ENCODE measurements at places on chromosomes 3 and 15.
A peak's percentile ranks its signal among the peaks of the same experiment; 100 is the strongest.

- DNase-seq, result no peak
Observed at GRCh38 chr15:74173380-74174218, at the start of gene ISLR. Gene ISLR, plus strand, starts transcription at chr15:74173710. Its CDS starts 1,149 bp downstream, at chr15:74174859.

DNA sequence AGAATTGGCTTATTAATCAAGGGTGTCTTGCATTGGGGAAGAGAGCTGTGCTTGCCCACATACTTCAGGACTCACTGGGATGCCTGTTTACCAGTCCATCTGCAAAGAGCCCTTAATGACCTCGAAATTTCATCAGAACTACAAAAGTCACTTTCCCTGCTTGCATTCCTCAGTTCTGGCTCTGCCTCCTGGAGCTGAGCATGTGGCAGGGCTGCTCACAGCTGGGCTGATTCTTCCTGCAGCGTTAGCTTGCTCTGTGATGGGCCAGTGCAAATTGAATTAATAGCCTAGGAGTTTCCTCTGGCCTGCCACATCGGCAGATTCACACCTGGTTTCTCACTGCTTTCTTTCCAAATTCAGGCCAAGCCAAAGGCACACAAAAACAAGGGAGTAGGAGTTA lies 108.9 kb downstream of the DUT start:
- DNase-seq, result no peak

- DNase-seq, result no peak
Observed at GRCh38 chr3:40763807-40764206, 239.0 kb downstream of the ZNF621 start.

- DNase-seq, result no peak
Observed at GRCh38 chr3:142115867-142116668, 33.3 kb downstream of the TFDP2 start.

DNA sequence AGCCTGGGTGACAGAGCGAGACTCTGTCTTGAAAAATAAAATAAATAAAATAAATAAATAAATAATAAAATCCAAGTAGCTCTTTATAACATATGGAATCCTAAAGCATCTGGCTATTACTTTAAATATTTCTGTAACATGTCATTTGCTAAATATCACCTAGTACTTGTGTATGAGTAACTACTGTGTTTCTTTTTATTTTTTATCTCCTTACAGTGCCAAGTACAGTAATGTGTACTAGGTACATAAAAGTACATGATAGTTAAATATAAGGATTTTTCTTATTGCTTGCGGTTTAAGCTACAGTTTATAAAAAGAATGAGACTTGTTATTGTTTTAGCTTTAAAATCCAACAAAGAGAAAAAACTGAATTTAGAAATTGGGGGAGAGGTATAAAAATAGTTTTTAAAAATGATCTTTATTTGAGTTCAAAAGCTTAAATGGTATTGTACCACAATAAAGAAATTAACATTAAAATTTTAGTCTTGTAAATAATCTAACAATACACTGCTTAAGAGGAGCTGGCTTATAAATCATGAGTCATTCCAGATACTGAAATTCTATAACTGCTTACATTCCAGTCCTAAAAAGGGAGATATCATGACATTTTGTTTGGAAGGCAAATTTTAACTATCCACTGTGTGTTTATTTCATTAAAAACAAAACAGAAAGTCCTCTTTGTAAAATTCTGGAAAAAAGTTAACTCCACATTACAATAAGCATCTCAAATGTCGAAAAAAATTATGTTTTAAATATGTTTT lies 73.1 kb downstream of the FGF7 start:
- no peak for DNase-seq

DNA sequence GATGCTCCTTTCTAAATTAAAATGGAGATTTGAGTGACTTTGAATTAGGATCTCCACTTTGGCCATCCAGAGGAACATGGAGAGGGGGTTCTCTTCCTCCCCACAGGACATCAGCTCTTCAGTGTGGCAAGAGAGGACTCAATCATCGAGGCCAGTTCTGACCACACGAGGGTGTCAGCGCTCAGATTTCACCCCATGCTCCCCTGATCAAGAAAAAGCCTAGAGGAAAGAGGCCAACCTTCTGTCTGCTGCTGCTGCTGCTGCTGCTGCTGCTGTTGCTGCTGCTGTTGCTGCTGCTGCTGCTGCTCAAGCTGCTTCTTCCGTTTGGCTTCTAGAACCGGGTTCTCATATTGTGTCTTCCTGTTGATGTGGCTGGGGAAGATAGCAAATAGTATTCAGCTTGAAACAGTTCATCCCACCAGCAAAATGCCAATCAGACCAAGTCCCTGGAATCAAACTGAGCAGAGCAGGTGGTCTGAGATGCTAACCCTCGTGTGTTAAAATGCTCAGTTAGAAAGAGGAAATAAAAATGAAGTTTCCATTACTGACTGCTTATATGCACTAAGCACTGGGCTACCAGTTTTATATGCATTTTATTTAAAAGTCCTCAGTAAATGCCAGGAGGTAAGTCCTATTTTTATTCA lies 599.0 kb downstream of the MAGI1 start:
- no peak for DNase-seq

DNA sequence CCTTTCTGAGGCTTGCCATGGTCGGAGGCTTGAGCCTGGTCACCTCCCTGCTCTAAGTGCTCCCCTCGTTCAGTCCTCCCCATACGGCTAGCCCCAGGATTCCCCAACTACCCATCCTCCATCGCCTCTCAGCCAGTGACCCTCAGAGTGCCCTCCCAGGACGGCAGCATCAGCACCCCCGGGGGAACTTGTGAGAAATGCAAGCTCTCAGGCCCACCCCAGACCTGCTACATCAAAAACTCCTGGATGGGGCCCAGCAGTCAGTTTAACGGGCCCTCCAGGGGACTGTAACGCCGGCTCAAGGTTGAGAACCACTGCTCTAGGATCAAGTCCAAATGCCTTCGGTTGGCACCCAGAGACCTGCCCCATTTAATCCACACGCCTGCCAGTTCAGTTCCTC lies 6.9 kb downstream of the ADAMTS17 start:
- DNase-seq, result no peak

- DNase-seq, result no peak
Observed at GRCh38 chr3:99658274-99658673, 19.9 kb downstream of the COL8A1 start.

DNA sequence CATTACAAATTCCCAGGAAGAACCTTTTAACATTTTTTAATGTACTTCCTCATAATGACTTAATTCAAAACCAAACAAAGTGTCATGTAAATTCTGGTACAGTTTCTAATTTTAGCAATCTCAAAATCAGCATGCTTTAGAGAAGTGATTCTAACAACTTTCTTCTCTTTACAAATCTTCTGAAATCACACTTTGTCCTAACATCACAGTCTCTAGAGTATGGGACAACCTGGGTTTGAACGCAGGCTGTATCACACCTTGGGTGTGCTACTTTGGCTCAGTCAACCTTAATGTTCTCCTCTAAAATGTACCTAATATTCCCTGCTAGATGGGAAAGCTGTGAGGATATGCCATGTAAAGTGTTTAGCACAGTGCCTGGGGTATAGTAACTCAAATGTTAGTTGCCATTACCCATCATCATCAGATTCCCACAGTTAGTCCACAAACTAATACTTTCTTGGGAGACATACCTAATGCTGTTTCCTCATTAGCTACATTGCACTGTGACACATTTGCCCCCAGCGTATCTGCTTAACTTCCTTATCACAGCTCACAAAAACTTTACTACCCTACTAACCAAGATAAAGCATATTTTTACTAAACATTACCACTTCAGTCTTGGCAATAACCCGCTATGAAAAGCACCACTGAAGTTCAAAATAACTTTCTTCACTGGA lies 3.1 kb downstream of the TSPAN3 start:
- no peak for DNase-seq

DNA sequence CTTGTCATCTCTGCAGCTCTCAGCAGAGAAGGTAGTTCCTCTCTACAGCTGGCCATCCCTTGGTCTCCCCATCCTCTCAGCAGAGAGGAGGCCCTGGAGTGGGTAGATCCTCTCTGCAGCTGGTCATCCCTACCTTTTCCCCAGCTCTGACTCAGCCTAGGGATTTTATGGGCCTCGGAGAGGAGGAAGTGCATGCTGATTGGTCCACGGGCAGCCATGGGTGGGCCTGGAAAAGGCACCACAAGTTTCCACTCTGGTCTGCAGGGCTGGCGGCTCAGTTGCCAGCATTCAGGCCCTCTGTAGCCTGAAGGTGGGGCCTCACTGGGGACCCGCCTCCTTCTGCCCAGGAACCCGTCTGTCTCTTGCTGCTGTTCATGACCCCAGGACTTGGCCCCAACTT lies 36.9 kb downstream of the NR1D2 start:
- DNase-seq, result no peak

GRCh38 chr3:108076564-108076963 lies 14.3 kb downstream of the CD47 start:
- DNase-seq, result no peak

DNA sequence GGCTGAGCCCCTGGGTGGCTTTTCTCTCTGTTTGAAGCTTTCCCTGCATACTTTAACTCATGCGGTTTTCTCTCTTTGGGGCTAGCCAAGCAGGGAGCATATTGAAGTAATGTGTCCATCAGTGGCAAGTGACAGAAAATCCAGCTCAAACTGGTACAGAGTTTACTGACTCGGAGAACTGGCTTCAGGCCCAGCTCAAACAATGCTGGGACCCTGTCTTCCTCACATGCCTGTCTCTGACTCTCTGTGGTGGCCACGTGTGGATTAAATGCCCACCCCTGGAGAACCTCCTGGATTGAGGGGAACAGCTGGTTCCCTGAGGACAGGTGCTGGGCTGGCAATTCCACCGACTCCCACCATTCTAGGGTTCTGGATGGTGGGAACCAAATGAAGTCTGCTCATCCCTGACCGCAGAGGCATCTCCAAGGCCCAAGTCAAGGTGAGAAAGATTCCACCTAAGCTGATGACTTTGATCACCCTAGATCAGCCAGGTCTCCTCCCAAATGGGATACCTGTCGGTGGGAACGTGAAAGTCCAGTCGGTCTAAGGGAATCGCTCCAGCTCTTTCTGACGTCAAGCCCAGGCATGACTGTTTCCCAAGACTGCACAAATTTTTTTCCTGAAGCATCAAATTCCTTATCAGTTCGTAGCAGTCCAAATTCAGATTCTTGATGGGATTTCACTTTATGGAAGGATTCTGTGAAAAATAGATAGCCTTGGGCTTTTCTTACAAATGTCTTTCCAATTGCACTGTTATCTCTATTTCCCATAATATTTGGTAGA lies 16.3 kb upstream of the HDAC11 start:
- DNase-seq, result no peak

DNA sequence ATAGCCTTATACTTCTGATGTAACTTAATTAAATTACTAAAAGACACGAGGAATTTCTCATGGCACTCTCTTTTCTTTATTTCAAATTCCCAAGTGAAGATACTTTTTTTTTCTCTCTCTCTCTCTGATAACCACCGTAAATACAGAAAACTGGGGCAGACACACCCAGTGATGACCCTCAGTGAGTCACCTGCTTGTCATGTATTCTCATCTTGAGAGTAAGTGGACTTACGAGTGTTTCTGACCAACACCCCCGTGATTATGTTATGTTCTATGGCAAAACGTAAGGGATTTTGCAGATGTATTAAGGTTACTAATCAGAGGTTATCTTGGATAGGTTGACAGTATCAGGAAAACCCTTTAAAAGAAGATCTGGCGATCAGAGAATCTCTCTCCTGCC lies 348.8 kb upstream of the ZNF717 start:
- DNase-seq, result no peak

DNA sequence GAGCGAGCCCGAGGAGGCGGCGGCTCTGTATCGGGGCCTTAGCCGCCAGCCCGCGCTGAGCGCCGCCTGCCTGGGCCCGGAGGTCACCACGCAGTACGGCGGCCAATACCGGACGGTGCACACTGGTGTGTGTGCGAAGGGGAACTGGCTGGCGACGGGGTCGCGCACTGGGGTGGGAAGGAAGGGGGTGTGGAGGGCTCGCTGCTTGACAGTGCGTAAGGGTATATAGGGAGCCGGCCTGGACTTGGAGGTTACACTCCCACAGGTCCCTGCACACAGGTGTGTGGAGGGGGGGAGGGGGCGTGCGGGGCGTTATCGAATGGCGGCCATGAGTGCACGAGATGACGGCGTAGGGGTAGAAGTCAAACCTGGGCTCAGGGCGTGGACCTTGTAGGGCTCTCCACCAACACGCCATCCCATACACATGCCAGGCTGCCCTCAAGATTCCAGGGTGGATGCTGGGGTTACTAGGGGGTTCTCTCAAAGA lies 389 bp downstream of the APEH start:
- DNase-seq, result no peak

- no peak for DNase-seq
Observed at GRCh38 chr15:45759936-45760335, 125.1 kb downstream of the SQOR start.

GRCh38 chr3:17802950-17803349 lies 60.5 kb upstream of the TBC1D5 start:
- DNase-seq, result no peak

GRCh38 chr15:26537663-26538062 lies 235.2 kb downstream of the GABRB3 start:
- DNase-seq, result no peak

GRCh38 chr3:43638594-43639447 lies 17.0 kb upstream of the ANO10 start:
- DNase-seq, result peak; percentile 44

- no peak for DNase-seq
Observed at GRCh38 chr3:114627770-114628169, 333.9 kb downstream of the TIGIT start.

DNA sequence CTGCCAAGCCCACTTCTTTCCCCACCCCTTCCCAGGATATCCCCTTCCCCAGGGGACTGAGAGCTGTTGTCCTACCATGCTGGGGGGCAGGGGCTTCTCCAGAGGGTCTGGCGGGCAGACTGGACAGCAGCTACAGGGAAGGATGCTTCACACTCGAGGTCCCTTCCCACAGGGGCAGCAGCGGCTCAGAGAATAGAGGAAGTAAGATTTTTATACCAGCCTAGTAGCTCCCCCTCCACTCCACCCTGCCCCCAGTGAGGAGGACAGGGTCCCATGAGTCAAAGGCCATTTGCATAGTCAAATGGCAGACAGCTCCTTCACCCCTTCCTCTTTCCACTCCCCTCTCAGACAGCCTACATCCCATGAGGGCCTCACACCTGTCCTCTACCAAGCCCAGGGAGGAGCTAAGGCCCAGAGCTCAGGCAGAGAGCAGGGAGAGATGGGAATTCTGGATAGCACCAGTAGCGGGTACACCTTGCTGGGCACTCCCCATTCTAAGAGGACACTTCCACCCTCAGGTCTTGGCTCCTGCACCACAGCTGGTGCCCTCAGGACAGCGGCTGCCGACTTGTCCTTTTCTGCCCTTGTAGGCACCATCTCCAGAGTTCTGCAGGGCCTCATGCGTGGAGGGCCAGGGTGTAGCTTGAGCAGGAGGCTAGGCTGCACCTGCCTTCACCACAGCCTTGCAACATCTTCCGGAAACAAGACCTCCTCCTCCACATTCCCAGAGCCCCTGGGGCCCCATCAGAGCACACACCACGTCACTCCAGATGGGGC lies at the start of gene TLR9:
TSS of gene TLR9 (minus strand) at position 194 of the 777 bp plus-strand sequence. CDS start at position 78, 116 bp downstream.
- no peak for DNase-seq

- DNase-seq, result no peak
Observed at GRCh38 chr15:34927726-34928125, 41.8 kb downstream of the AQR start.

All from activated CD4-positive, alpha-beta T cell treated with anti-CD3 and anti-CD28 coated beads, Interleukin-2, Interleukin-4, amounts not matched to agents 100 ng/mL and 50 ng/mL, durations not matched to agents 16 hours and 8 hours (primary cell).